ENCODE measurements at places on chromosomes 16 and 17. TPM values are rescaled to one million over a fixed set of nuclear protein-coding genes. Genes with fewer than 3 reads are reported as not detected.

Gene MFAP4
- total RNA-seq: not detected

Gene GRB7
- 3.1 TPM for total RNA-seq

Gene KRT40
- not detected for total RNA-seq

Gene OTOP3
- total RNA-seq: not detected

Gene SOX15
- 0.26 TPM for total RNA-seq

Gene SMIM36
- total RNA-seq: not detected

Gene CREBBP
- total RNA-seq: 13.4 TPM

Gene PDE6G
- total RNA-seq: 3.1 TPM

Gene SLC16A11
- not detected for total RNA-seq

Gene BIRC5
- 95.0 TPM for total RNA-seq

Gene GSG1L
- not detected for total RNA-seq

Gene HEATR9
- not detected for total RNA-seq

Gene CMTM2
- total RNA-seq: not detected

Gene BCL6B
- total RNA-seq: not detected

Gene ZNF764
- total RNA-seq: 6.1 TPM

Gene NOTUM
- total RNA-seq: 0.14 TPM

Gene SOST
- total RNA-seq: not detected

Gene GP2
- not detected for total RNA-seq

Gene IKZF3
- total RNA-seq: not detected

Gene TBC1D3G
- not detected for total RNA-seq

Gene IRF8
- 0.59 TPM for total RNA-seq

Gene QRICH2
- total RNA-seq: 0.85 TPM

Gene CCL23
- total RNA-seq: not detected

Gene RPGRIP1L
- total RNA-seq: 9.4 TPM

Gene GLIS2
- 26.6 TPM for total RNA-seq

Gene RASL10B
- 0.15 TPM for total RNA-seq

Gene SALL1
- total RNA-seq: 0.38 TPM

Gene KRTAP9-2
- total RNA-seq: not detected

Gene OR3A2
- not detected for total RNA-seq

Gene CCL4
- total RNA-seq: not detected

Gene SDR42E2
- not detected for total RNA-seq

Gene CES3
- 2.5 TPM for total RNA-seq

Gene FZD2
- total RNA-seq: 36.5 TPM

Gene CALB2
- total RNA-seq: 5.3 TPM

Gene LDHD
- 0.87 TPM for total RNA-seq

Gene TTYH2
- 1.7 TPM for total RNA-seq

Gene TMC5
- total RNA-seq: 4.8 TPM

Gene KRTAP9-6
- not detected for total RNA-seq

Gene ACSM2A
- not detected for total RNA-seq

Gene IRX5
- 1.4 TPM for total RNA-seq

Gene NEUROD2
- total RNA-seq: not detected

Gene TBX2
- total RNA-seq: 5.5 TPM

Gene LGALS9
- total RNA-seq: 0.85 TPM

Gene ITGA2B
- 1.8 TPM for total RNA-seq

Gene MEFV
- 0.02 TPM for total RNA-seq

Gene OR4D1
- not detected for total RNA-seq

Gene LCAT
- total RNA-seq: 8.2 TPM

Gene XYLT1
- 0.59 TPM for total RNA-seq

Gene RRN3
- total RNA-seq: 49.5 TPM

Gene APOH
- total RNA-seq: 4.3 TPM

Gene COX6A2
- not detected for total RNA-seq

Gene ABCC11
- total RNA-seq: 0.17 TPM
